ENCODE measurements at places on chromosomes 16 and 17.

GRCh38 chr16:12601290-12601900, 202.3 kb downstream of the CPPED1 start:
- H3K4me1 ChIP-seq: no peaks in the 10 kb centered on the region
- H3K4me3 ChIP-seq: no peak overlapping the region
- no peaks in the 10 kb centered on the region for H3K27me3 ChIP-seq
- no peaks in the 10 kb centered on the region for H3K36me3 ChIP-seq
- no peak overlapping the region for H3K27ac ChIP-seq

DNA sequence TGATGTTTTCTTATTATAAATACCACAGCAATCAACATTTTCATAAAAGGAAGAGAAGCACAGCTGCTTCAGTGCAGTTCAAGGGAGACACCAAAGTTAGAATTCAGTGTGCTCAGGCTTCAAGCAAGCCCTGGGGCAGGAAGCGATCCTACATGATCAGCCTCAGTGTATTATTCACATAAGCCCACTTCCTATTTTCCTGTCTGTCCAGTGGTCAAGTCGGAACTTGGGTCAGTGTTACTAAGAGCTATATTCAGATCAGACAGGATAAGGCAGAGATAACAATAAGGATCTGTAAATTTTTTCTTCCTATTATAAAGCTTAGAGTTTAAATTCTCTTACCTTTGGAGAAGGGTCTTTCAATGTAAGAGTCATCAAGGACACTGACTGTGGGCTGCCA, 12.9 kb downstream of the HEATR6 start:
- H3K36me3 ChIP-seq: peaks cover 19% of the 10 kb centered on the region
- DNase-seq: no peak
- H3K27me3 ChIP-seq: no peaks in the 10 kb centered on the region
- no peak overlapping the region for H3K4me3 ChIP-seq
- H3K27ac ChIP-seq: no peak overlapping the region
- no peaks in the 10 kb centered on the region for H3K4me1 ChIP-seq

DNA sequence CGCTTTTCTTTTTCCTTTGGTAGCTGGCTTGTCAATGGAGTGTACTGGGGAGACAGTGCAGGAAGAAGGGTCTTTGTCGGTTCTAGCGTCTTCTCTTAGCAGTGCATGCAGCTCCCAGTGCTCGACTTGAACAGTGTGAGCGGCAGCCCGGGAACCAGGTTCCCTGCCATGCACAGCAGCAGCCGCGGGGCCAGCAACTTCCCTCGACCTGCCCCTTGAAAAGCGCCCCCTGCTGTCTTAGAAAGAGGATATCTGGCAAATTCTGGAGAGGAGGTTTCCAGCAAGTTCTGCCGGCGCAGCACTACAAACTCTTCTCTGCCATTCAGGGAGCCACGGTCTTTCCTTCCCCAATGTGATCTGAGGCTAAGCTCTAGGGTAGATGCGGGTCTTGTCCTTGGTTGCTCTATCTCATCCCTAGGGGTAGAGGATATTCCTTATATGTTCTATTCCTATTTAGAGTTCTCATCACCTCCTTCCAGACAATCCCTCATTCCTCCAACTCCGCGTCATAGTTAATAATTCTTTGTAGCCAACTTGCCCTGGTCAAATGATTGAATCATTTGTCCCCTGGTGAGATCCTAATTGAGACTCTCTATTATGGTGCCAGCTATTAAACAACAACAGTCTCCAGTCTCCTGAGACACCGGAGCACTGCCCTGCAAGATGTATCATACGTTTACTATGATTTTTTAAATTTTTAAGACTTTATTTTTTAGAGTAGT, 451.3 kb downstream of the PMP22 start:
- no peak overlapping the region for H3K27ac ChIP-seq
- H3K4me3 ChIP-seq: no peak overlapping the region
- no peaks in the 10 kb centered on the region for H3K4me1 ChIP-seq
- DNase-seq: peak; percentile 50
- H3K36me3 ChIP-seq: no peaks in the 10 kb centered on the region

- H3K36me3 ChIP-seq: no peaks in the 10 kb centered on the region
- H3K4me3 ChIP-seq: no peak overlapping the region
- no peaks in the 10 kb centered on the region for H3K27me3 ChIP-seq
- peak overlapping the region; percentile 83 for H3K27ac ChIP-seq
These were observed 14.4 kb downstream of the GUCY2D start for GRCh38 chr17:8016632-8017424.

DNA sequence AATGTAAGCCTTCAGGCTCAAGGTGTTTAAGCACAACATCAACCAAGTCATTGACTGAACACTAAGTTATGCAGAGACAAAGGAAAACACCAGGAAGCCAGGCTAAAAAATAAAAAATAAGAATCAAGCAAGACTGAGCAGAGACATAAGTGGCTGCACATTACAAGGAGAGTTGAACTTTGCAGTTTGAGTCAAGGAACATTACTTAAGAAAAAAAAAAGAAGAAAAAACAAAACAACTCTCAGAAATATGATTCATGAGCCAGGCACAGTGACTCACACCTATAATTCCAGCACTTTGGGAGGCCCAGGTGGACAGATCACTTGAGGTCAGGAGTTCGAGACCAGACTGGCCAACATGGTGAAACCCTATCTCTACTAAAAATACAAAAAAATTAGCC, 168.1 kb downstream of the C16orf95 start:
- no peak for DNase-seq
- no peaks in the 10 kb centered on the region for H3K4me1 ChIP-seq
- H3K36me3 ChIP-seq: no peaks in the 10 kb centered on the region
- no peak overlapping the region for H3K27ac ChIP-seq
- H3K4me3 ChIP-seq: no peak overlapping the region

GRCh38 chr17:1029922-1030644, 33.2 kb downstream of the TIMM22 start:
- H3K4me3 ChIP-seq: no peak overlapping the region
- H3K4me1 ChIP-seq: peaks cover 13% of the 10 kb centered on the region
- peak overlapping the region; percentile 70 for H3K27ac ChIP-seq

DNA sequence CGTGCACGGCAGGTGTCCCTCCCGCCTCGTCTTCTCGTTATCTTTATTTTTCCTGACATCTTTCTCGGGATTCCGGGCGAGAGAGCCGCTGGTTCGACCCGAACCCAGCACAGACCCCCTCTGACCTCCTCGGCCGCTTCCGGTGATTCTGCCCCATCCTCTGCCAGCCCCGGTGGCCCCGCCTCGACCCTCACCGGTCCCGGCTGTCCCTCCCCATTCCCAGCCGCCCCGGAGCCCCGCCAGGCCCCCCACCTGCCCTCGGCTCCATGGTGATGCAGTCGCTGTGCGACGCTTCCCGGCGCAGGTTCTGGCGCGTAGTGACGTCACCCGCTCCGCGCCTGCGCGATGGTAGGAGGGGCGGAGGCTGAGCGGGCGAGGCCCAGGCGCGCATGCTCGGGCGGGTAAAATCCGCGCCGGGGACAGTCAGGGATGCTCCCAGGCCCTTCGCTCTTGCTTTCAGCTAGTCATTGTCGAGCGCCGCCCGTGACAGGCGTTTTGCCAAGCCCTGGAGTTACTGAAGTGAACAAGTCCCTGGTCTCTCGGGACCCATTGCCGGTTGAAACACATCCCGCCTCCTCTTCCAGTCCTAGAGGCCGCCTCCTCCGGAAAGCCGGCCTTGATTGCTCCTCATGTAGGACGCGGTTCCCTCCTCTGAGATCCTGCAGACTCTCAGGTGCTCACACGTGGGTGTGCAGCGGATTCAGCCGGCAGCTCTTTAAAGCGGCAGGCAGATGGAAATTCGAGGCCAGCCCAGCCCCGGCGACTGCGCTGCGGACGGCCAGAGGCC, at the start of gene MTHFSD:
Gene MTHFSD (minus strand): TSS at position 319 of the 787 bp plus-strand sequence. CDS start 51 bp downstream, at position 268.
- peak within 1 kb of the TSS; percentile 90 for H3K27ac ChIP-seq
- H3K4me1 ChIP-seq: peaks cover 14% of the 10 kb centered on the region
- peaks cover 21% of the 10 kb centered on the region for H3K36me3 ChIP-seq

DNA sequence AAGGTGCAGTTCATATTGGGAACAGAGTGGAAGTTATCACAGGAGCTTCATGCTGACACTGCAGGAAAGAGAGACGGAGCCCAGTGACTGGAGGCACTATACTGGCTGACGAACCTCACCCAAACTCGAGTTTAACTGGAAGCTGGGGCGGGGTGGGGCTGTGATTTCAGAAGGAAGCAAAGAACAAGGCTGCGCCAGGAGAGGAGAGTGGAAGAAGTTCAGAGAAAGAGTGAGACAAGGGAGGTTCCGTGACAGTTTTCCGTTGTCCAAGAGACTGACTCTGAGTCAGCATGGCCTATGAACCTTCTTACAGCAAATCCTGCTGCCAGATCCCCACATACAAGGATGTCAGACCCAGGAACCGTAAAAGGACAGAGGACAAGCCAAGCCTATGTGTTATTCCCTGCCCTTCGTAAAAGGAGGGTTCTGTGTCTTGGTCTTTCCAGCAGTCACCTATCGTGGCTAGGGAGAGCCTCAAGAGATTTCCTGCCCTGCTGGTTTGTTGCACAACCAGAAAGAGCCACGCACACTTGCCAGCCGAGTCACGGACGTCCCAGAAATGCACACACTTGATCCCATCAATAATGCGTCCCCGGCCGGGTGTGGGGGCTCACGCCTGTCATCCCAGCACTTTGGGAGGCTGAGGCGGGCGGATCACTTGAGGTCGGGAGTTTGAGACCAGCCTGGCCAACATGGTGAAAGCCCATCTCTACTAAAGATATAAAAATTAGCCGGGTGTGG, 5.1 kb downstream of the PITPNA start:
- H3K27me3 ChIP-seq: no peaks in the 10 kb centered on the region
- peaks cover 52% of the 10 kb centered on the region for H3K4me1 ChIP-seq
- no peak overlapping the region for H3K4me3 ChIP-seq

GRCh38 chr16:3057181-3058138, 8.0 kb upstream of the IL32 start:
- H3K27ac ChIP-seq: no peak overlapping the region
- DNase-seq: peak; percentile 75
- H3K4me3 ChIP-seq: peak overlapping the region; percentile 95

DNA sequence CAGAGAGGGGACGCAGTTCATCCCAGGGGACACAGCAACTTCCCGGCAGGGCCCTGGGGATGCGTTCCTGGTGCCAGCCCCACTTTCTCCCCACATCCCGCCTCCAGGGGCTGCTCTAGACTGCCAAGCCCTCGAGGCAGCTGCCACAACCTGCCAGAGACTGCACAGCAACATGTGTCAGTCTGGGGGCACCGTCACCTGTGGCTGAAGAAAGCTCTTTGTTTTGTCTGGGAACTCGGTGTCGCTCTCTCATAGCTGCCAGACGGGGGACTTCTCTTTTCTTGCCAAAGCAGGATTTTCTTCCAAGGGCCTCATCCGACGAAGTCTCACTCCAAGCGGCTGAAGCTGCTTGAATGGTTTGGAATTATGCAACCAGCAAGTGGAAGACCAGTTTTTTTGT, 43.7 kb downstream of the COTL1 start:
- no peak overlapping the region for H3K27ac ChIP-seq
- no peaks in the 10 kb centered on the region for H3K27me3 ChIP-seq
- H3K36me3 ChIP-seq: no peaks in the 10 kb centered on the region
- DNase-seq: peak; percentile 32
- H3K4me1 ChIP-seq: no peaks in the 10 kb centered on the region

DNA sequence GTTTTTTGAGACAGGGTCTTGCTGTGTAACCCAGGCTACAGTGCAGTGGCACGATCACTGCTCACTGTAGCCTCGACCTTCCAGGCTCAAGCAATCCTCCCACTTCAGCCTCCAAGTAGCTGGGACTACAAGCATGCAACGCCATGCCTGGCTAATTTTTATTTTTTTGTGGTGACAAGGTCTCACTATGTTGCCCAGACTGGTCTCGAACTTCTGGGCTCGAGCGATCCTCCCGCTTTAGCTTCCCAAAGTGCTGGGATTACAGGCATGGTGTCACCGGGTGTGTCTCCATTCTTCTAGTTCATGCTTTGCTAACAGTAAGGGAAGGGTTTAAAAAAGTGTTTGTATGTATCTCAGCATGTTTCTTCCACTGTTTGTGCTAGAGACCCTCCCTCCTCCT, 101.8 kb downstream of the HIC1 start:
- peaks cover 24% of the 10 kb centered on the region for H3K4me1 ChIP-seq
- no peak overlapping the region for H3K4me3 ChIP-seq
- H3K36me3 ChIP-seq: peaks cover 5% of the 10 kb centered on the region
- no peak for DNase-seq
- no peak overlapping the region for H3K27ac ChIP-seq
- no peaks in the 10 kb centered on the region for H3K27me3 ChIP-seq

DNA sequence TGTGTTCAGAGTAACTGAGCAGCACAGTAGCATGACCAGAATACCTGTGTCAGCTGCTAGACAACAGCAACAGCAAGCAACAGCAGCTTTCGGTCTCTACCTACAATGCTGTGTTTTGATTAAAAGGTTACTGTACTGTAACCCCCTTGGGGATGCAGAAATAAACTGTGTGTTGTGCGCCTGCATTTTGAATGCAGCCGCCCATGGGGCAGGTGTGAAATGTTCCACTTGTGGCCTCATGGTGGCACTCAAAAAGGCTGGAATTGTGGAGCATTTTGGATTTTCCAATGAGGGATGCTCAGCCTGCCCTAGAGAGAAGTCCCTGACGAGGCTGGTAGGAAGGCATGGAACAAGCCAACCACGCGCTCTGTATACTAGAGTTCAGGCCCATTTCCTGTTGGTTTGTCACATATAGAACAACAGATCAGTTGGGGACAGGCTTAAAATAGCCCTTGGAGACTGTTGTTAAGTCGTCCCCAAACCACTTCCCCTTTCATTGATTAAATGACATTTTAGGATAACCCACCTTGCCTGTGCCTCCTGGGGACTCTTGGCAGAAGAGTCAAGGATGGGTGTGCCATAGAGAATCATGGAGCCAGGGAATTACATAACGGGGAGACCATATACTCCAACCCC, 27.1 kb downstream of the SCPEP1 start:
- no peaks in the 10 kb centered on the region for H3K27me3 ChIP-seq
- no peak overlapping the region for H3K27ac ChIP-seq
- H3K4me1 ChIP-seq: peaks cover 3% of the 10 kb centered on the region
- DNase-seq: no peak
- H3K4me3 ChIP-seq: no peak overlapping the region

DNA sequence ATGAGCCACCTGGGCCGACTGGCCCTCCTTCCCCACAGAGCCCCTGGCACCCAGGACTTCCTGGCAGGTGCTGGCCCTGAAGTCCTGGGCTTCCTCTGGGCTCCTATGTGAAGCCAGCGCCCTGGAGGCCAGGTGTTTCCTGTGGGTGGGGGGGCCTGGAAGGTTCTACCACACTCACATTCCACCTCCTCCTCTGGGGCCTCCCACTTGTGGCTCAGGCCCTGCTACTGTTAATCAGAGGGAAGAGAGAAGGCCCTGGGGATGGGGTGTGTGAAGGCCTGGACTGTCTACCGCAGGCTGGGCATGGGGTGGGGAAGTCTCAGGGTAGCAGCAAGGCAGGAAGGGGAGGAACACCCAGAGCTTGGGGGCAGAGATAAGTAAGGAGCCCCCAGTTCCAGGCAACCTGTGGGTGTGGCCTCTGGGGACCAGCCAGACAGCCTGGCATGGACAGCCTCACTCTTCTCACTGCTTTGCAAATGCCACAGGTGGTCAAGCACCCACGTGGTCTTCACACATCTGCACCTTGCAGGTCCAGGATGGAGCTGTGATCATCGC, 111.9 kb upstream of the TNRC6C start:
- no peak overlapping the region for H3K4me3 ChIP-seq
- no peaks in the 10 kb centered on the region for H3K27me3 ChIP-seq
- DNase-seq: no peak
- H3K36me3 ChIP-seq: no peaks in the 10 kb centered on the region
